ENCODE measurements at places on chromosomes 11 and 22. TPM values are rescaled to one million over a fixed set of nuclear protein-coding genes. Genes with fewer than 3 reads are reported as not detected.

DNA sequence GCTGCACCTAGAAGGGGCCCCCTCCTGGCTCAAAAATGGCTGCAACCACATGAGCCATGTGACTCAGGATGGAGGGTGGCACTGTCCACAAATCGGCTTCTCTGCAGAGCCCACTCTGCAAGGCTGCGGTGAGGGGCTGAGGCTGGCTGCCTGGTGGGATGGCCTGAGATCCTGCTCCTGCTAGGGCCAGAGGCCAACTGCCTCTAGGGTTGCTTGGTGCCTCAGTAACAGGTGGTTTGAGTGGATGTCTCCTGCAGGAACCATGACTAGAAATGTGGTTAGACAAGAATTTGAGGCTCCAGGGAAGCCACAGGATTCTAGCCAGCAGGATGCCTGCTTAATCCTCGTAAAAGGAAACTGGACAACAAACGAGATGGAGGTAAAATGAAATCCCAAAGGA, 17.1 kb downstream of the PATZ1 start:
- no peak for DNase-seq

- no peak for DNase-seq
Observed at GRCh38 chr11:133803026-133803425, 42.3 kb downstream of the SPATA19 start.

DNA sequence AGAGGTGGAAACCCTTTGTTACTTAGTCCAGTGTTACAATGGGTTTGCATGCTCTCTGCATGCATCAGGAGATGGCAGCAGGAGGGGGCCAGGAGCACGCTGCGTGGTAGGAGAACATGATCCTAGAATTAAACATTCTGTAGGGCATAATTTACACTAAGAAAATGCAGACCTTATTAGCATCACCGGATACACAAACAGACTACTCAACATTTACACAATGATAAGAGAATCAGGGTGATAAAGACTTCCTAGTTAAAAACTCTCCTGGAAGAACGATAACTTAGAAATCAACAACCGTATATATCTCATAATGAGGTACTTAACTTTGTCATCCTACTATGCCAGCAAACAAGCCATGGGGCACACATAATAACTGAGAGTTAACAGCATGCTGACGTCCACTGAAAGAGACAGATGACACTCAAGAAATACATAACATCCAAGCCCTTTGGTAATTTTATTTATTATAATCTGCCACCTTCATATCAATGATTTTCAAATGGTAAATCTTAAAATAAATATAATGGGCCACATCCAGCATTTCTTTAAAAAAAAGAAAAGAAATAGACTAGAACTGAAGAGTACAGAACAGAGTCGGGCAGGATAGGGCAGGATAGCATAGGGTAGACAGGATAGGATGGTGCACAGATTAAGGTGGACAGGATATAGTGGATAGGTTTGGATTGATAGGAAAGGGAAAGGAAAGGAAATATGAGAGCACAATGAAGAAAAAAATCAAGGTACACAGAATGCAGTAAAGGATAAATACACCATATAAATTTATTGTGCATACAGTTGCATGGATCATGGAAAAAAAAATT, 27.5 kb downstream of the CADM1 start:
- no peak for DNase-seq

GRCh38 chr11:371051-371450, 1.8 kb downstream of the B4GALNT4 start:
- DNase-seq: no peak

- no peak for DNase-seq
Observed at GRCh38 chr22:22424210-22424800, 84.2 kb downstream of the ZNF280B start.

DNA sequence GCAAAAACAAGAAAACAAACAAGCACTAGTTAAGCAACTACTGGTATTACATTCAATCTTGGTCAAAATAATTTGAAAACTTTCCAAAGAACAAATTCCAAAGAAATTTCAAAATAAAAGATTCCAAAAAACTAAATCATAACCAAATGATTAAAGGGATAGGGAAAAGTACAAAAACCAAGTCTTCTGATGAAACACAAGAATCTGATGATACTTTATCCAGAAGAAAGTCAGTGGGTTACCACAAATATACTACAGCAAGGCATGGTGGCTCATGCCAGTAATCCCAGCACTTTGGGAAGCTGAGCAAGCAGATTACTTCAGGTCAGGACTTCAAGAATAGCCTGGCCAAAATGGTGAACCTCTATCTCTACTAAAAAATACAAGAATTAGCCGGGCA, 59.1 kb downstream of the NUP98 start:
- DNase-seq: no peak

DNA sequence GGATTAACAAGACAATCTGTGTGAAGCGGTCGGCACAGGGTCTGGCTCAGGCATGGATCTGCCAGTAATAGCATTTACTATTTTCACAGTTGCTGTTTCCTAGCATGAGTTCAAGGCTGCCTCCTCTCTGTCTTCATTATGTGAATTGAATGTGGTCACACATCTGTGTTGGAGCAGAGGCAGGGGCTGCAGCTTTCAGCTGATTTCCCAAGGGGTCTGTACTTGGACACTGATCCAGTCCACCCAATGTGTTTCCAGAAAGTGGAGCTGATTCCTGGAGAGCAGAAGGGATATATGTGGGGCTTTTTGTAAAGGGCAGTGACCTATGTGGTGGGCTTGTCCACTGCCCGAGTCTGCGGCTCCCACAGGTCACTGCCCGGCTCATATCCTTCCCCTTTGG, 3.5 kb upstream of the CELSR1 start:
- no peak for DNase-seq

DNA sequence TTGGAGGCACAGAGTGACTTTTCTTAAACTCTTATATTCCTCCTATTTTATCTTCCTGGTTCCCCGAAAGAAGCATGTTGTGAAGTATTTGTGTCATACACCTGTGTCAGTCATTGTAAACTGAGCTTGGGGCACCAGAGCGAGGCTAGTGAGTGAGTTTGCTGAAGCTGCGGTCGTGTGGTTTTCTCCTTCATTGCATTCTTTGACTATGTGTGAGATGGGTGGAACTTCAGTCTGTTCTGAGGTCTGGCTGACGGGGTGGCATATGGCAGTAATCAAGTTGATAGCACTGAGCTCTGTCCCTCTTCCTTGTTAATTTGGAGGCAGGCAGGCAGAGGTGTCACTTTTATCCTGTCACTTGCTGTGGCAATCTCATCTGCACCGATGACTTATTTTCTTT, 4.2 kb downstream of the VPS26B start:
- DNase-seq: no peak

DNA sequence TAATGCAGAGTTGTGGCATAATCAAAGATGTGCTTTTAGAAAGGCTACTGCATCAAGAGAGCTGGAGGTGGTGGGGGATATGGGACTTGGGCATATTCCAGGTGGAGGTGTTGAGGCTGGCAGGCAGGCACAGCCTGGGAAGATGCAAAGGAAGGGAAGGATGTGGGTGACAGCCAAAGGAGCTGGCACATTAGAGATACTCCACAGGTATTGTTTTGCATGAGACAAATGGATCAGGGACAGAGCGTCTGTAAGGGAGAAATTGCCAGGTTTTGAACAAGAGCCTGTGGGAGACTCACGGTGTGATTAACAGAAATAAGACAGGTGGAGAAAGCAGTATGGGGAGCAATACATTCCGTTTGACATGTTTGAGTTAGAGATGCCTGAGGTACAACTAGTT, 263.7 kb downstream of the NELL1 start:
- no peak for DNase-seq

DNA sequence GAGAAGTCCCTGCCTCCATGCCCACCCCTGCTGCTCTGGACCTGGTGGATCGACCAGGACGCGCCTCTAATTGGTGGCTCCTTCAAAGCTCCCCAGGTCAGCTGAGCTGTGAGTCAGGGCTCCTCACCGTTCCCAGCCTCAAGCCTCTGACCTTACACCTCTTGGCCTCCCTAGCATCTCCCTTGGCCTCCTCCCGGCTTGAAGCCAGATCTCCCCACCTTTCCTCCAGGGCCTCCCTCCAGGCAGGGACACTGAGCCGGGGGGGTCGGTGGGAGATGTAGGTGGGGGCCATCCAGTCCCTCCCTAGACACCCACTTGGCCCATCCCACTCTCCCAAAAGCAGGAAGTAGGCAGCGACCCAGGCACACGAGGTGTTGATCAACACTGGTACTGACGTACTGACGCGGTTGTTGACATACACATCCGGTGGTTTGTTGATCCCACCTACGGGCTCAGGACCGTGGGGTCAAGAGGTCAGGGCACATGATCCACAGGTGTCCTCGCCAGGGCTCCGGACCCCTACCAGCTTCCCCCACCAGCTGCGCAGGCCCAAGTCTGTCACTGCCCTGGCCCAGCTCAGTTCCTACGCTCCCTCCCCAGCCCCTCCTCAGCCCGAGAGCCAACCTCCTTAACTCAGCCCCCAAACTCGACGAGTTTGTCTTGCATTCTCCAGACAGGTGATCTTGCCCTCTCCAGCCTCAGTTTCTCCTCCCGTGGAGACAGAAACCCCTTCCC, 802 bp downstream of the ATG2A start:
- DNase-seq: peak; percentile 50

- no peak for DNase-seq
Observed at GRCh38 chr11:34588701-34589100, 32.2 kb upstream of the EHF start.

- no peak for DNase-seq
Observed at GRCh38 chr22:44363980-44364750, 51.4 kb upstream of the SHISAL1 start.

DNA sequence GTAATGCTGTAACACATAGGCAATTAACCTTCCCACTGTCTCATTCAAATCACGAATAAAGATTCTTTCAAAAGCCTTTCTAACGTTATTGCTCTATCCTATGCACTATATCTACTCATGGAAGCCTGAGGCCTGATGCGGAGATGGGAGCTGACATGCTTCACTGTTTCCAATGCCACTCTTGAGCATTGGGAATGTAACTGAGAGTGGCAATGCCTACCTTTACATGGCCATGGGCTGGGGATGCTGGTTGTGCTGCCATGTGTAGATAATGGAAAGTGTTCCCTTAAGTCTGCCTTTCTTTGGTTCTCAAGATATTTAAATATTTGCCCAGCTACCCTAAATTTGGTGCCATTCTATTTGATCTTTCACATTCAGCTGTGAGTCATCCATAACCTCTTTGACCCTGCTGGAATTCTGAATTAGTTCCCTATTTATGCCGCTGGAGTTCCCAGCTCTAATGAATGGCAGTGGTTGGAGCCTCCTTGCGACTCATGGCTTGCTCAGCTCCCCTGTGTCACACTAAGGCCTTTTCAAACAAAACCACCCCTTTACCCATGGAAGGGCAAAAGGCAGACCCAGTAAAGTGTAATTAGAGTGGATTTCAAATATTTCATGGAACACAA, 21.4 kb upstream of the DKK3 start:
- DNase-seq: peak; percentile 27

GRCh38 chr22:36778020-36778419, 2.1 kb upstream of the IFT27 start:
- no peak for DNase-seq

DNA sequence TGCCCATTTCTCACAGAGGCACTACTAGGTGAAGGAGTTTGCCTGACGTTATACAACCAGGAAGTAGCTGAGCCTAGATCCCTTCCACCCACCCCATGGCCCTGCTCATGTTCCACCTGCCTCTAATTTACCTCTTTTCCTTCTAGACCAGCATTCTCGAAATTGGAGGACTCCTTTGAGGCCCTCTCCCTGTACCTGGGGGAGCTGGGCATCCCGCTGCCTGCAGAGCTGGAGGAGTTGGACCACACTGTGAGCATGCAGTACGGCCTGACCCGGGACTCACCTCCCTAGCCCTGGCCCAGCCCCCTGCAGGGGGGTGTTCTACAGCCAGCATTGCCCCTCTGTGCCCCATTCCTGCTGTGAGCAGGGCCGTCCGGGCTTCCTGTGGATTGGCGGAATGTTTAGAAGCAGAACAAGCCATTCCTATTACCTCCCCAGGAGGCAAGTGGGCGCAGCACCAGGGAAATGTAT, 14.1 kb downstream of the PIK3IP1 start:
- no peak for DNase-seq

DNA sequence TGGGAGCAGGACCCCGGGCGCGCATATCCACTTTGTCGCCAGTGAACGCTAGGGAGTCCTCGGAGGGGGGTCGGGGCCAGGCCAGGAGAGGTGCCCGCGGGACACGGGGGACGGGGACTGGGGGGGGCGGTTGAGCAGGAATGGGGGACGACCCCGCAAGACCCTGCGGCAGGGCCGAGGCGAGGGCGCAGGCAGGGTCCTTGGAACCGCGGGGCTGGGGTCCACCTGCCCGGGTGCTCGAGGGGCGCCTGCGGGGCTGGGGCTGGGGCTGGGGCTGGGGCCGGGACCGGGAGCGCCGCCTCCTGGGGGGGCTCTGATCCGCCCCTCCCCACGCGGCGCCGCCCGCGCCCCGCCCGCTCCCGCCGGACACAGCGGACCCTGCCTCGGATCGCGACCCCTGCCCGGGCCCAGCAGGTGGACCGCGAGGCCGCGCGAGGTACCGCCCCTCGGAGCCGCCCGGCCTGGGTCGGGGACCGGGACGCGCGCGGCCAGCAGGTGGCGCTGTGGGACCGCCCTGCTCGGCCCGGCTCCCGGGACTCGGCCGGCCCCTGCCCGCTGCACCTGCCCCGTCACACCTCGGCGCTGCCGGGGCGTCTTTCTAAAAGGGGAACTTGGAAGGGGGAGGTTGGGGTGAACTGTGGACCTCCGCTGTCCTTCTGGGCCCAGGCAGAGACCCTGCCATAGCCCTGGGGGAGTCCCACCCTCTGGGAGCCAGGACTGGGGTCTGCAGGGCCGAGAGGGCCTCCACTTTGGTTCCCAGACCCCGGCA, 11.0 kb downstream of the CRELD2 start:
- peak; percentile 49 for DNase-seq

GRCh38 chr22:42217019-42217751, 53.3 kb downstream of the TCF20 start:
- no peak for DNase-seq

DNA sequence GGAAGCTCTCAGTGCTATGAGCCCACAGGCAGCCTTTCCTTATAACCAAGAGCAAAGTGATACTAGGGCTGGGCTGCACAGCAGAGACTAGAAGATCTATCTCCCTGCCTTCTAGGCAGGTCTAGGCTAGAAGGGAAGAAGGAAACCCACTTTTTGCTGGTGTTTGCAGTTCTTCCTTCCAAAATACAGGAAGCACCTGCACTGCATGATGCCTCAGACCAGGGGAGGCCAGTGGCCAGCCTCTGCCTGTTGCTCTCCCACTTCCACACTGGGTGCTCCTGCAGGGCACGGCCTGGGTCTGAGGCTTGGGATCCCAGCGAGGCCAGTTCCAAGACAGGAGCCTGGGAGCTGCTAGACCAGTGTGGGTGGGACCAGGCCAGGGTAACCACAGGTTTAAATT, 6.0 kb upstream of the UCP3 start:
- DNase-seq: no peak

GRCh38 chr11:111378861-111379601, at the start of gene POU2AF1:
TSS of gene POU2AF1 (minus strand) at chr11:111379275. CDS start at chr11:111379177, 98 bp downstream.
- no peak for DNase-seq

Gene NNMT
- total RNA-seq: 60.2 TPM

Gene TRIM51
- total RNA-seq: not detected

Gene OR8H1
- not detected for total RNA-seq

Gene SNX32
- total RNA-seq: not detected

Gene SLCO2B1
- total RNA-seq: 1.9 TPM

Gene CAPN5
- total RNA-seq: 30.9 TPM

Gene NCF4
- total RNA-seq: not detected

Gene CRYBB3
- total RNA-seq: not detected

Gene CCDC90B
- total RNA-seq: 26.6 TPM

Gene SCN3B
- not detected for total RNA-seq

Gene EHF
- 320 TPM for total RNA-seq

All from HT-29 (cell line).